ENCODE measurements at places on chromosomes 1 and 21.

GRCh38 chr1:207072233-207072632 lies 16.4 kb upstream of the C4BPB start:
- DNase-seq = no peak

GRCh38 chr1:210089855-210090254 lies 142.7 kb upstream of the SERTAD4 start:
- DNase-seq = no peak

DNA sequence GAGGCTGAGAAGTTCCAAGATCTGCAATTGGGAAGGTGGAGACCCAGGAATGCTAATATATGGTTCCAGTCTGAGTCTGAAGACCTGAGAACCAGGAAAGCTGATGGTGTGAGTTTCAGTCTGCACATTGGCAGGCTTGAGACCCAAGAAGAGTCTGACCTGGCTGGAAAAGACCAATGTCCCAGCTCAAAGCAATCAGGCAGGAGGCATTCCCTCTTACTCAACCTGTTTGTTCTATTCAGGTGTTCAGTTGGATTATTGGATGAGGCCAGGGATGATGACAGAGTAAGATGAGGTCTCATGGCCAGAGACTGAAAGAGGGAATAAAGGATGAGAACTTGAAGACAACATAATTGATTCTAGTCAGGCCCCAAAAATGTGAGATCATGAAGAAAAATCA lies 50.1 kb downstream of the SPATA46 start:
- DNase-seq = no peak

GRCh38 chr1:117368116-117369108 lies 1.2 kb downstream of the MAN1A2 start:
- DNase-seq = no peak

DNA sequence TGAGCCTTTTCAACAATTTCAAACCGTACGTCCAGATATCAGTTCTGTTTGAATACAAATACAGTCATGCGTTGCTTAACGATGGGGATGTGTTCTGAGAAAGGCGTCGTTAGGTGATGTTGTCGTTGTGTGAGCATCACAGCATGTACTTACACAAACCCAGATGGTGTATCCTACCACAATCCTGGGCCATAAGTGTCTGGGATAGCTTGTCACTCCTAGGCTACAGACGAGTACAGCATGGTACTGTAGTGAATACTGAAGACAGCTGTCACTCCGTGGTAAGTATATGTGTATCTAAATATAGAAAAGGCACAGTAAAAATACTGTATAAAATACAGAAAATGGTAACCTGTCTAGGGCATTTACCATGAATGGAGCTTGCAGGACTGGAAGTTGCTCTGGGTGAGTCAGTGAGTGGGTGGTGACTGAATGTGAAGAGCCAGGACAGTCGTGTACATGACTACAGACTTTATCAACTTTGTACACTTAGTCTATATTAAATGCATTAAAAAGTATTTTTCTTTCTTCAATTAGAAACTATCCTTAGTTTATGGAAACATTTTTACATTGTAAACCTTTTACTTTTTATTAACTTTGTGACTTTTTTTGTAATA lies 10.5 kb upstream of the OR2W3 start:
- DNase-seq = no peak

DNA sequence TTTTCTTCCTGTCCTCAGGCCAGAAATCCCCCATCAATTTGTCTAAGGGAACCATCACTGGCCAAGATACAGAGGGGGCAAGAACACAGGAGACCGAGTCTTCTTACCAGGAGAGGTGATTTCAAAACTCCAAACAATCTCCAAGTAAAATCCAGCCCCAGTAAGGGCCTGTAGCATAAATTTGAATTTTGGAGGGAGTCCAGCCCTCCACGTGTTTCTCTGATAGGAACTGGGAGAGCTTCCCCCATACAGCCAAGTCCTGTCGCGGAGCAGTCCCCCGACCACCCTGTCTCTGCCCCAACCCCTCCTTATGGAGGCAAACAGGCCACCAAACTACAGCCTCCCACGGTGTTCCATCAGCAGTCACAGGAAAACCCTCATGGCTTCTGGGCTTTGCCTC lies 32.4 kb upstream of the GPR157 start:
- DNase-seq = no peak

GRCh38 chr1:29576510-29576909 lies 340.2 kb downstream of the PTPRU start:
- no peak for DNase-seq

DNA sequence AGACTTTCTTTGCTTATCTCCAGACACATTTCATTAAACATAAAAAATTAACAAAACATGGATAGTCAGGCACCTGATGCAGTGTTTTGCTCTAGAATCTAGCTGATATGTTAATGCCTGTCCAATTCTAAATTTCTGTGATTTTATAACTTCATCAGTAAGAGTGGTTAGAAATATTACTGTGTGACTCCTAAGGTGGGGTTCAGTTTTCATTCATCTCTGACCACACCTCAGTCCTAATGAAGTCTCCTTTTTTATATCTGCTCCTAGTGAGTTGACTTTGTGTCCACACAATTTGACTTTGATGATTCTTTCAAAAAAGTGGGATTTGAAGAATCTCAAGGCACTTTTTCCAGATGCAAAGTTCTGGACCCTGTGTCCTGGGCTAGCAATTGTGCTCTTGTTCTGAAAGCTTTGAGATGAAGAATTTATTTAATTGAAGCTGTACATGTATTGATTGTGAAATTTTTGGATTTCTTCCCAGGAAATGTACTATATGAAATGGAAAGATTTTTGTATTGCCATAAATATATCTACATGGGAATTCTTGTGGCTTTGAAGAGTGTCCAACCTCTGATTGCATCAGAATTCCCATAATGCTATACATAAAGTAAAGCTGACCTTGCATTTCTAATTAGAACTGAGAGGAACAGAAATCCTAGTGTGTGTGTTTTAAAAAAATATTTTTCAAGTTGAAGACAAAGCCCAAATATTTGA lies 111.2 kb downstream of the GIPC2 start:
- DNase-seq = no peak

DNA sequence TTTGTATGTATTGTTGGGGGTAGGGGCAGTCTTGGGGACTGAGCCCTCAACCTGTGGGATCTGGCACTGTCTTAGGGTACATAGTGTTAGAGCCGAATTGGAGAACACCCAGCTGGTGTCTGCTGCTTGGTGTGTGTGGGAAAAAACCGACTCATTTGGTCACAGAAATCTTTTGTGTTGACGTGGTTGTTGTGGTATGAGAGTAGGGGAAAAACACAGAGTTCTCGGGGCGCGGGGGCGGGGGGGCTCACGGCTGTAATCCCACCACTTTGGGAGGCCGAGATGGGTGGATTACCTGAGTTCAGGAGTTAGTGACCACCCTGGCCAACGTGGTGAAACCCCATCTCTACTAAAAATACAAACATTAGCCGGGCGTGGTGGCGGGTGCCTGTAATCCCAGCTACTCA lies 15.3 kb upstream of the SRSF10 start:
- no peak for DNase-seq

DNA sequence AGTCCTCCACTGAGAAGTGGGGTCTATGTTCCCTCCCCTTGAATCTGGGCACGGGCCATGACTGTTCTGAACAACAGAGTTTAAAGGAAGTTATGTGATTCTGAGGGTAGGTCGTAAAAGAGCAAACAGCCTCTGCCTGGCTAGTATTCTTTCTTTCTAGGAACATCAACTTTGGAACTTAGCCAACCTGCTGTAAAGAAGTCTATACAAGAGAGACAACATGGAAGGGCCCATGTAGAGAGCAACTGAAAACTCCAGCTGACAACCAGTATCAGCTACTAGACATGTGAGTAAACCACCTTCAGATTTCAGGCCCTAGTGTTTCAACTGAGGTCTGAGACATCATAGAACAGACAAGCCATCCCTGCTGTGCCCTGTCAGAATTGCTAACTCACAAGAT lies 7.5 kb downstream of the SELENOF start:
- no peak for DNase-seq

DNA sequence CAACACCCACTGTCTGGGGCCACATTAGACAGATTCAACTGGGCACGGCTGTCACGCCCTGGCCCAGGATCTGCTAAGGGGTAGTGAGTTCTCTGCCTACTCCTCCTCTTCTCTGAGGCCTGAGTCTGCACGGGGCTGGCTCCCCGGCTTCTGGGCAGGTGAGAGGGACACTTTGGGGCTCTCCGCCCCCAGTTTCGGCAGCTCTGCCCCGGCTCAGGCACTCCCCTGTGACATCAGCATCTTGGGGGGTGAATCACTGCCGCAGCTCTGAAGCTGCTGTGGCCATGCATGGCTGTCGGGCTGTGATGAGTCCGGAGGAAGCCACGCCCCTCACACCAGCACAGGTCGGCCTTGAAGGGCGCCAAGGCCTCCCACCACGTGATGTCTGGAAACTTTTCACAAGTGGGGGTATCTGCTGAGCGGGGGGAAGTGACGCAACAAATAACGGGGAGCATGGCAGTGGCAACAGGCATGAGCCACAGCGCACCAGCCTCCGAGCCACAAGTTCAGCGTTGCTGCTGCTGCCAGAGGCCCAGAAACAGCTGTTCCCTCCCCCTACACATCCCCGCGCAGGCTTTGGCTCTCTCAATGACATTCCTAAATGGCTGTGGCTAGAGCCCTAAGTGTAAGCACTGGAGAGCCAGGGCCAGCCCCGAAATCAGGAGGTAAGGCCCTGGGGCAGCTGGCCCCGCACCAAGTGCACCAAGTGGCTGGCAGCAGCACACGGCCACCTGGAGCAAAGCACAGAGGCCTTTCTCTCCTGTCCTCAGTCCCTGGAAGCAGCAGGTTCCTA lies 26.3 kb downstream of the ZBTB17 start:
- DNase-seq = peak; percentile 79

GRCh38 chr1:56502700-56503245 lies 76.6 kb downstream of the PLPP3 start:
- DNase-seq = no peak

GRCh38 chr1:6440198-6441126 lies 15.9 kb downstream of the ESPN start:
- DNase-seq = no peak

GRCh38 chr1:117093091-117093534 lies 28.4 kb downstream of the TRIM45 start:
- DNase-seq = no peak

- no peak for DNase-seq
Observed at GRCh38 chr21:15534450-15534886, 195.3 kb upstream of the USP25 start.

- DNase-seq = no peak
Observed at GRCh38 chr1:233459968-233460367, 132.4 kb downstream of the MAP3K21 start.

GRCh38 chr1:205226868-205227583 lies 720 bp upstream of the TMCC2 start:
- DNase-seq = no peak

GRCh38 chr1:7561936-7562728 lies 209.0 kb upstream of the VAMP3 start:
- DNase-seq = no peak

DNA sequence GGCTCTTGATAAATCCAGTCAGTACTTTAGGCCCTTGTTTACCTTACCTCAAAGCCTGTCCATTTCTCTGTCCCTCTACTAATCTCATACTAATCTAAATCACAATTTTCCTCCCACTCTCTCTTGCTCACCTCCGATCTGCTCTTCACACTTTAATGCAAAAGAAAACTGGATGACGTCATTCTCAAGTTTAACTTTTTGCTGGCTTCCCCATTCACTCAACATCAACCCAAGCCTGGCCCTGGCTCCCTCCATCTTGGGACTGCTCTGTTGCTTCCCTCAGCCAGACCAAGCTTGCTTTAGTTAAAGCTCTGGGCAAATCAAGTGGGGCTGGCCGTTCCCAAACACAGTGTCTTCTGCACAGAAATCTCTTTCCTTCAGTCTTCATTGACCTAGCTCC lies 29.7 kb downstream of the COA6 start:
- no peak for DNase-seq

DNA sequence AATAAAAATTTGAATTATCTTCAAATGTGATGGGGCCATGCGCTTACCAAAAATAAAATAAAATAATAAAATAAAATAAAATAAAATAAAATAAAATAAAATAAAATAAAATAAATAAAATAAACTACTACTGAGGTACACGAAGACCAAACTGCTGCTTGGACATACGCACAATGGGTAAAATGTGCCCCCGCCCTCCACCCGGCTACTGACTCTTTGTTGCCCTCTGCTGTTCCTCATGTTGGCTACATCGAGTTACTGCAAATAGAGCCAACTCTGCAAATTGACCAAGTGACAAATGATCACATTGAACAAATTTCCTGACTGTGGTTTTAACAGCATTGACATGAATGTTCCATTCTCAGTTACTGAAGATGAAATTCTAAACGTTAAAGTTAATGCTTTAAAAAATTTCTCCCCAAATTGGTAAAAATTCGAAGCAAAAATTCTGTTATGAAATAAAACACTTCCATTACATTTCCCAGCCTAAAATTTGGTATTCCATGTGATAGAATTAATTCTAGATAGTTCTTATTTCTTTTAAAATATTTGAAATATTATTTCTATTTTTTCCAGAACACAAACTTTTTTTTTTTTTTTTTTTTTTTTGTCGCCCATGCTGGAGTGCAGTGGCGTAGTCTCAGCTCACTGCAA lies 18.8 kb upstream of the MAP1LC3C start:
- DNase-seq = peak; percentile 4

DNA sequence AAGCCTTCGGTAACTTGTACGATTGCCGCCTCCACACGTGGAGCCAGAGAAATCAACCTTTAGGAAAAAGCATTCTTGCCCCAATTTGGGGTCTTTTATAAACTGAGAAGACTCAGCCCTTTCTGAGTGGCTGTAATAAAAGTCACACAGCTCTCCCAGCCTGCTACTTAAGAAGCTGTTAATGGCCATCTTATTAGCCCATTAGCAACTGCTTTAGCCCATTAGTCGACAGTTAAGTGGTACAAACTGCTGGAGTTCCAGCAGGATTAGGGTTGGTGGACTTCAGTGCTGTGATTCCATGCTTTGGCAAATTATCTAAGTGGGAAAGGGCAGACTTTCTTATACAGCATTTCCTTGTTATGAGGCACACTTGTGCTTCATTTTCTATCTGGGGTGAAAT lies 461.3 kb downstream of the RPS6KC1 start:
- DNase-seq = no peak

DNA sequence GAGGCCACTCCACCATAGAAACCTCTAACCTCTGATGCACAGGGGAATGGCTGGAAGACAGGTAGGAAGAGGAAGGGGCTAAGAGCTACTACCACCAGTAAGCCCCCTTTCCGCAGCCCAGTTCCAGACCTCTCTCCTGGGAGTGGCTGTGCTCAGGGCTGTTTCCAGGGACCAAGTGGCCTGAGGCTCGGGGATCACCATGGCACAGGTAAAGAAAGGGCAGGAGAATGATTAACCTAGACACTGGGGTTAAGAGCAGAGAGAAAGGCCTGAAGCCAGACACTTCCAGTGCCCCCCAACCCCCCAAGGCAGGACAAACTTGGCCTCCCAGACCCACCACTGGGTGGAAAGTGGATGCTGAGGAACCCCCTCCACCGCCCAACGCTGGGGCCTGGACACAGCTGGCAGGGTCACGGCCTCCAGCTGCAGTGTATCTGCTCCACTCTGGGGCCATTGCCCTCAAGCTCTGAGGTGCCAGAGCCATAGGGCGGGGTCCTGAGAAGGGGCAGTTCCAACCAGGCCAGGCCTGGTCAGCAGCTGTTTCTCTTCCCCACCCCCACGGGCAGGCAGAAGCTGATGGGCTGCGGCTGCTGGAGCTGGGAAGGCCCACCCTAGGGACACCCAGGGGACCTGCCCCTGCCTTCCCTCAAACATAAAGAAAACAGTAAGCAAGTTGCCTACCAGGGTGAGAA lies 2.6 kb downstream of the TAGLN2 start:
- no peak for DNase-seq

Measured in stimulated activated CD8-positive, alpha-beta memory T cell treated with anti-CD3 and anti-CD28 coated beads, Interleukin-7, amount 100 ng/mL, for 24 hours (primary cell).